ENCODE measurements at places on chromosomes 1 and 21. TPM values are rescaled to one million over a fixed set of nuclear protein-coding genes. Genes with fewer than 3 reads are reported as not detected.

The TCP10L gene
- 0.86 TPM for total RNA-seq

The KRTAP8-1 gene
- not detected for total RNA-seq

The DIRAS3 gene
- total RNA-seq, result 0.85 TPM

The F11R gene
- 81.0 TPM for total RNA-seq

The MANEAL gene
- total RNA-seq, result 25.4 TPM

The OR2T33 gene
- not detected for total RNA-seq
